Activated naive CD4-positive, alpha-beta T cell (primary cell): ENCODE measurements at places on chromosomes 4 and X.

DNA sequence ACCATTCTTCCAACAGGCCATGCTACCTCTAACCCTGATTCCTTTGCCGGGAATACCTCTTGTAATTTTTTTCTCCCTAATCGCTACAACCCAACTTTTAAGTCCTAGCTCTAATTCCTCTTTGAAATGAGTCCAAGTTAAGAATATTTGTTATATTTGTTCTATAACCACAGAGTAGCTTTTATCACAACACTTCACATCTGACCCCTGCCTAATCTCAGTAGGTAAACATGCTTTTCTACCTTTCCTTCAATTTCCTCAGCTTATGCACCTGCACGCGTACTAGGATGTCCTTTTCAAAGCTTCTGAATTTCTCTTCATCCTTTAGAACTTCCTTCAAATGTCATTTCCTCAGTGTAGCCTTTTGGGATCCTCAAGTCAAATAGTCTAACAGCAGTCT, 915.5 kb upstream of the LCORL start:
- DNase-seq: no peak

DNA sequence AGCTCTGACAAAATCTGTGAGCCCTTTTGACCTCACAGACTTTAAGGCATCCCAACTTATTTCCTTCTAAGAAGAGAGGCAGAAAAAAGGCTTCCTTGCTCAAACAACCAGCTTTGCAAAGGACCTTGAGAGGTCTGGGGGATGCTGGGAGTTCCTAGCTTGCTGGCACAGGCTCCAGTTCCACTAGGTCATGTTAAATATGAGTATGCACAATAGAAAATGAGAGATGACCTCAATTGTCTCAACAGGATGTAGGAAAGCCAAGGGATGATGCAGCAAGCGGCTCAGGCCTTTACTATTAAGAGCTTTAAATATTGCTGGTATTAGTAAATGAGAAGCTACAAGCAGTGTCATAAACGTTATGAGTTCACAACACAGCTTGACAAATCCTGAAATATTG, 13.3 kb upstream of the ZNF827 start:
- no peak for DNase-seq

- DNase-seq: no peak
Measured at GRCh38 chr4:25813448-25814106, 49.2 kb downstream of the SEL1L3 start.

DNA sequence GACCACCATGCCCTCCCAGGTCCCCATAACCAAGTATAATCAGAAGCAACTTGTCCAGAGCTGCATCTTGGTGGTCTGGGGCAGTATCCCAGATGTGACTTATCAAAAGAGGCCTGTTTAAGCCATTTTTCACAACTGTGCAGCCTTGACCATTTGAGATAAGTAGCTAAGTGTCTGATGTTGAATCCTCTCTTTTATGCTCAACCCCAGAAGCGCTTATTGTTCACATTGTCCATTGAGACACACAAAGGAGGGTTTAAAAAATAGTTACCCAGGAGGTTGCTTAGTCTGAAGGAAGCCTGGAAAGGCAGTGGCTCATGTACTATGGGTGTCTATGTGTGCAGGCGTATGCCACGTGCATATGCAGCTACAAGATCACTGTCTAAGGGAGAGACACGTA, 27.0 kb downstream of the ENPP6 start:
- no peak for DNase-seq

DNA sequence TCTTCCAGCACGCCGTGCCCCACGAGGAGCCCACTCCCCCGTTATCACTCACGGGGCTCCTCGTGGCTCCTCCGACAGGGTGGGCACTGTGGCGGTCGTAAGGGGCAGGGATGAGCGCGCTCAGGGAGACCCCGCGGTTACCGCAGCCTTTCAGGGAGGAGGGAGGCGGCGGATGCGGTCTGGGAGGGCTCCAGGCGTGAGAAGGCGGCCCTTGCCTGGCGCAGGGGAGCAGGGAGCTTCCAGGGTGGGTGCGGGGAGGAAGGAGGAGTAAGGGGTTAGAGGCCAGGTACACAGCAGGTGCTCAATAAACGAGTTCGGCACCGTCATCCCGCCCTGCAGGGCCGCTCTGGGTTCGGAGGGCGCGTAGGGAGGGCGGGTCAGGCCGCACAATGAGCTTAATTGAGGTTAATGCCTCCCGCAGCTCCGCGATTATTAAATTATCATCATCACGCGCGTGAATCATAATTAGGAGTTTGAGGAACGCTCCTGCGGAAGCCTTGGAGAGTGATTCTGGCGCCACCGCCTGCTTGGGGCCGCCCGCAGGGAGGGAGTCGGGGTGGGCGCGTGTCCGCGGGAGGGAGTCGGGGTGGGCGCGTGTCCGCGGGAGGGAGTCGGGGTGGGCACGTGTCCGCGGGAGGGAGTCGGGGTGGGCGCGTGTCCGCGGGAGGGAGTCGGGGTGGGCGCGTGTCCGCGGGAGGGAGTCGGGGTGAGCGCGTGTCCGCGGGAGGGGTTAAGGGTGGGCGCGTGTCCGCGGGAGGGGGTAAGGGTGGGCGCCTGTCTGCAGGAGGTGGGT, 7.6 kb upstream of the NKX1-1 start:
- no peak for DNase-seq

DNA sequence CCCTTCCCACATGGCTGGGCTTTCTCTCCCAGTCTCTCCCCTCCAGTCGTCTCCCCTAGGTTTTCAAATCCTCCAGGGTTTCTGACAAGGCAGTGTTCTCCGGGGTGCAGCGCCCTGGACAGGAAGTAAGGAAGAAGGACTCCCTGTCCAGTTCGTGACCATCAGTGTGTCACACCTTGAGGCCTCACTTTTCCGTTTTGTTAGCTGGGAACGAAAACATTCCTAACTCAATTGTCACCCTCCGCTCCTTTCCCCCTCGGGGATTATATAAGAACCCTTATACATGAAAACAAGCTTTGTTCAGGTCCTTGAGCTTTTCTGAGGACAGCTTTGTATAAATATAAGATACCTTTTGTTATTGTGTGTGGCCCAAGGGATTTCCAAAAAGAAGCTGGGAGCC, 92.1 kb downstream of the KDR start:
- DNase-seq: no peak

DNA sequence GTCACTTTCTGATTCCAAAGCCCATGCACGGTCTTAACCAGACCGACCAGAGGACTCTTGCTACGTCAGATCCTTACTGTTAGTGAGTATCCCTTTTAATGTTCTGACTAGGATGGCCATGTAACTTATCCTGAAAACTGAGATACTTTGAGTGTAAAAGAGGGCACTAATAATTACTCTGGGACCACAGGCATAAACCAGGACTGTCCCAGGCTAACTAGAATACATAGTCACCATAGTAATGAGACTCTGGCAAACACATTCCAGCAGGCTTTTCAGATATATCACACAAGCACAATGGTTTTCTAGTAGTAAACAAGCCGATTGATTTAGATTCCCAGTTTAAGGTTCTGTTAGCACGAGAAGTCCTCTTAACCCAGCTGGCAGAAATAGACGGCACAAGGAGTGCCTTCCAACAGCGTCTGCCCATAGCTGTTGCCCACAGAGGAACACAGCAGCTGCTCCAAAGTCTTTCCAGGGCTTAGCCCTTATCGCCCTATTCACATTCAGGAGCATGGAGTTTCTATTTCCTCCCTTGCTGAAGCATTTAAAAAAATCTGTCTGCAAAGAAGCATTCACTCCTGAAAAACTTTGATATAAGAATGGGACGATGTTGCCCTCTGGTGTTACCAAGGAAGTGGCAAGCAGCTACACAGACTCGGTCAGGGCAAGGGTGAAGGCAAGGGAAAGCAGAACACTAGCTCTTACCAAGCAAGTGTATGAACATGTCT, 92.4 kb downstream of the CXCL13 start:
- DNase-seq: no peak

DNA sequence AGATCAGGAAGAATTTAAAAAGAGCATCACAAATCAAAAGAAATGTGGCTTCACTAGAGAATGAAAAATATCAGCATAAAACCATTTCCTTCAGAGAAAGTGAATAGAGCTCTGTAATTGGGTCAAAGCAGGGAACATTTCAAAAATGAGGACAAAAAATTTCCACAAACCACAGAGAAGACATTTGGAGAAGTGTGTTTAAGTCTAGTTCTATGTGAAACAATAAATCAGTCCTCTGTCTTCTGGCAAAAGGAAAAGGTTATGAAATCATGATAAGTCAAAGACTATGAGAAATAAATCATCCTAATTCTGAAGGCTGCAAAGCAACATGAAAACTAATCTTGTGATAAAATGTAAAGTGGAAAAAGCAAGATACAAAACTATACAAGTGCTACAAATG, 27.9 kb downstream of the SMPX start:
- no peak for DNase-seq

DNA sequence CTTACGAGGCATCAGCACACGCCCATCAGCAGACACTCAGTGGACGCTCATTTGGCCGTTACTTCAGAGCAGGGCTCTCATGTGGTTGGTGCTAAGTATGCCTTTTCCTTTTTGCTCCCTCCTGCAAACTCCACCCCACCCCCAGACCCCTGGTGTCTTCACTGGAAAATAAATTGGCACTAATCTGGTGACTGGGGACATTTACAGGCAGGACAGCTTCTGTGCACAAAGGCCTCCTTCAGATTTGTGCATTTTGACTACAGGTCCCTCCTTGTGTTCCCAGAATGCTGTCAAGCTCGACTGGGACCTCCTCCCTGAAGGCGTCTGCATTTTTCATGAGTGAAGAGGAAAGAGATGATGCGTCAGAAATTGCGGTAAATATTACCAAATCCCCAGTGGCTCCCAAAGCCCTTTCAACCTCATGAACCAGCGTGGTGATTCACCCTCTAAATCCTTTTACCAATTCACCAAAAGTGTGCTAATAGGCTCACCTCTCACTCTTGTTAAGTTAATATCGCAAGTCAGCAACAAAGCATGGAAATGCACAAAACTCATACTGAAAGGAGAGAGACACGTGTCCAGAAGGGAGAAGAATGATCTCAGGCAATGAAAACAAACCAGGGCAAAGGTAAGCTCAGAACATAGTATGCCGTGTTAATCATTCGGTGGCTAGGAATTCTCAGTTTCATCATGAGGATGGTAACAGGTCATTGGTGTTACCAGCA, 119.0 kb downstream of the NKX6-1 start:
- DNase-seq: no peak

GRCh38 chr4:107077192-107077591, 41.1 kb upstream of the DKK2 start:
- no peak for DNase-seq

- DNase-seq: no peak
Measured at GRCh38 chrX:53250556-53250955, 25.5 kb upstream of the KDM5C start.

- DNase-seq: no peak
Measured at GRCh38 chrX:115547448-115547847, 13.5 kb upstream of the PLS3 start.

- no peak for DNase-seq
Measured at GRCh38 chr4:54060116-54060515, 4.3 kb downstream of the CHIC2 start.

DNA sequence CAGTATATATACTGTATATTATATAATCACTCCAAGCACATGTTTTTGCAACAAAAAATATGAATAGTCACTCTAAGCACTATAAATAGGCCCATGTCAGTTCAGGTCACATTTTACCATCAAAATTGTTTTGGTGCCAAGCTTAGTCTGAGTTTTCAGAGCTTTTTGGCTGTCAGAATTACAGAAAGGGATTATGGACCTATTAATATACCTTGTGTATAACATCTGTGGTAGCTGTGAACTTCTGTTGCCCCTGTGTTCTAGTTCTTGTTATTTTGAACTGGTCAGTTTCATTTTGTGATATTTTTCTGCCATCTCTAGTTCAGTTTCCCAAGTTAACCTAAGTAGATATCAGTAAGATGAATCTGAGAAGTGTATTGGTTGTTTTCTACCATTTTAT, 22.9 kb downstream of the EXOC1 start:
- no peak for DNase-seq

DNA sequence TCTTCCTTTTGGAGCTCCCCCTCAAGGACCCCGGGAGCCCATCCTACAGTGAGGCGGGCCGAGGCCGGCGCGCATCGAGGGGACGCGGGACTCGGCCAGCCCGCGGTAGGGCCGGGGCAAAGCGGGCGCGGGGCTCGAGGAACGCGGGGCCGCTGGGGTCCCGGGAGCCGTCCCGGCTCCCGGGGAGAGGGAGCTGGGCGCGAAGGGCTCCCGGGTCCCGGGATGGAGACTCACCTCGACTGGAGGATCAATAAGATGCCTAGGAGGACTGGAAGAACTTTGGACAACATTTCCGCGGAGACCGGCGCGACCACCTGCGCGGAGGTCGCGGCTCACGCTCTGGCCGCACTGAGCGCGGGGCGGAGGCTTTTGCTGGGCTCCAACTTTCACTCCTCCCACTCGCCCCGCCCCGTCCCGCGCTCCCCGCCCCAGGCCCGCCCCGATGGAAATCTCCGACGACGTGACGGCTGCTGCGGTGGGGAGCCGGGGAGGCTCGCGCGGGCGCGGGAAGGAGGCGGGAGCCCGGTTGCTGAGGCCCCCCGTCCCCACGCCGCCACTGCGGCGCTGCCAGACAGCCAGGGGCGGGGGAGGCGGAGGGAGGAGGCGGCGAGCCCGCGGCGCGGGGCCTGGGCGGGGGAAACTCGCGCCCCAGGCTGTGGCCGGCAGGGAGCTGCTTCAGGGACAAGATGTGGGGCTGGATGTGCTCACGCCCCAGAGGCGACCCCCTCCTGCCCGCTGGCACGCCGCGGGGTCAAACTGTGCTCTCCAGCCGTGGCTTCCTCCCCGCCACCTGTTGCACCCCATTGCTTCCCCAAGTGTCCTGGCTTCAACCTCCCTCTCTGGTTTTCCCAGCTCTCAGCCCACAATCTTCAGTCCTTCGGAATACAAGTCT, at the start of gene GABRE:
Gene GABRE, minus strand, starts transcription at position 341 of the 892 bp plus-strand sequence. Its CDS starts 51 bp downstream, at position 290.
- no peak for DNase-seq

DNA sequence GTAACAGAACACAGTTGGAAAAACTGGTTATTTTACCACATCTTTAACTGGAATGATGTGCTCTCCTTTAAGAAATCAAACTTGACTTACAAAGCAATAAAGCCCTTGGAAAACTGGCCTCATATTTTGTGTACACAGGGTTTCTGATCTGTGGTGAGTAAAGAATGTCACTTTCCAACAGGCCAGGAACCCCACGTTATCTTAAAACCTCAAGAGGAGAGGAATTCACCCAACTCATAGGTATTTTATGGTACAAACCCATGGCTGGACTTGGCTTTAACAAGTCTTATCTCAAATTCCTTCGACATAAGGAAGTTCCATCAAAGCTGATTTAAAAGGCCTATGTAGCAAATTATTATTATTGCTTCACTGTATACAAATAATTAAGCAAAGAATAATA, 1735.1 kb downstream of the PCDH7 start:
- DNase-seq: no peak

GRCh38 chrX:22276781-22277180, 4.1 kb downstream of the CBLL2 start:
- DNase-seq: no peak

DNA sequence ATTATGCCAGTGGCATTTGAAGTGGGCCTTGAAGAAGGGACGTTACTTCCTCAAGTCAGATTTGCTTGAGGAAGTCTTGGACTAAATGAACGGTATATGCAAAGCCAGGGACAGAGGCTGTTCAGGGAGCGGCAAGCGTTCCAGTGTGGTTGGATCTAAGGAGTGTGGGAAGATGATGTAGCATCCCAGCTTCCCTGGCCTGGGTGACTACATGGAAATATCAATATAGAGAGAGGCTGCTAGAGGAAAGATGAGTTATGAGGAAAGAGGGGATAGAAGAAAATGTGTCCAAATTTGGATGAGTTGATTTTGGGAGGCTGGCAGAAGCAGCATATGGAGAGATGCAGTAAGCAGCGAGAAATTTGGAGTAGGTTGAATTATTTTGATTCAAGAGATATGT, 432.5 kb upstream of the TENM3 start:
- DNase-seq: no peak

GRCh38 chrX:68830419-68831404, 1.9 kb downstream of the EFNB1 start:
- DNase-seq: no peak
